ENCODE measurements at places on chromosomes 11 and 22.

- DNase-seq = no peak
Measured at GRCh38 chr11:105699203-105699602, 89.3 kb downstream of the GRIA4 start.

DNA sequence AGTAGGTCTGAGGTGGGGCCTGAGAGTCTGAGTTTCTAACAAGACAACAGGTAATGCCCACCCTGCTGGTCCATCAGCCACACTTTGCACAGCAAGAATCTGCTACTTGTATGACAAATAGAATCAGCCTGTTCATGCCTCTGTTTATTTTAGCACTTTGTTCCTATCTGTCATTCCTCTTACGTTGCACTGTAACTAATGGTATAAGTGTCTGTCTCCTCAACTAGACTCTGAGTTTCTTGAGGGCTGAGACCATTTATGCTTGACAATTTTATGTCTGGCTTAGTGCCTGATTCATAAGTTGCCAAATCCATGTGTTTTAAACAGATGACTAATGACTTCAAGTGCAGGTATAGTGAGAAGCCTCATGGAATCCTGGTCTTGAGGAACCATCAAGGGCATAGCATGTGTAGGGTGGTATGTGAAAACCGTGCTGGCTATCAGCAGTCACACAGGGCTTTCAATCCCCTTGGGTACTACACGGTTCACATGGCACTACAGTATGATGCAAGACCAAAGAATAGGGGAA, 209.7 kb downstream of the C11orf91 start:
- peak; percentile 35 for DNase-seq

- no peak for DNase-seq
Measured at GRCh38 chr11:115129473-115130289, 374.5 kb downstream of the CADM1 start.

GRCh38 chr11:129611661-129612446, 203.8 kb upstream of the TMEM45B start:
- peak; percentile 5 for DNase-seq

DNA sequence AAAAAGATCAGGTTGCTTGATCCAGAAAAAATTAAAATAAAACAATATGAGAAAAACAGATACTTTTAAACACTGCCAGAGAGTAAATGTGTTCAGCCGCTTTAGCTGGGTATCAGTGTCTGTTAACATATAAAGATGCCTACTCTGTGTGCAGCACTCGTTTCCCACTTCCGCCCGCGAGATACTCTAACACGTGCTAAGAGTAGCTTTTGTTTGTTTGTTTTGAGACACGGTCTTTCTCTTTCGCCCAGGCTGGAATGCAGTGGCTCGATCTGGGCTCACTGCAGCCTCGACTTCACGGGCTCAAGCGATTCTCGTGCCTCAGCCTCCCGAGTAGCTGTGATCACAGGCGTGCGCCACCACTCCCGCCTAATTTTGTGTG, 531 bp upstream of the MEN1 start:
- DNase-seq = no peak

GRCh38 chr11:44711113-44711786, 15.5 kb upstream of the TSPAN18 start:
- DNase-seq = no peak

- DNase-seq = no peak
Measured at GRCh38 chr11:2426826-2427521, 17.3 kb downstream of the TRPM5 start.

- DNase-seq = peak; percentile 51
Measured at GRCh38 chr22:32987081-32987631, 71.0 kb downstream of the SYN3 start.

DNA sequence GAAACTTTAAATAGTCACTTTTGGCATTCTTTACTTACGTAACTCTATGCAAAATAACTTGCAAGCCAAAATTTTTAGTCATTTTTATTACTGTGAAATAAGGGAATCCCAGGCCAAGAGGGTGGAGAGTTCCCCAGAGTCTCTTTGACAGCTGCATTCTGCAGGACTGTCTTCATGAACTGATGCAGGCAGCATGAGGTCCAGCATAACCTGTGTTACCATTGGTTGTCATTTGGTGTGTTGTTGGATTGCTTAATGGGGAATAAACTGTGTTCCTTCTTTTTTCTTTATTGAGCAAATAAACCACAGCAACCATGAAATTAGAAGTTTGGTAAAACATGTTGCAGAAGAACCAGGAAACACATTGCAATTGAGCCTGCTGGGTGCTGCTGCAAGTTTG, 24.6 kb downstream of the MMP27 start:
- peak; percentile 48 for DNase-seq

GRCh38 chr11:9700105-9700801, 36.4 kb downstream of the SWAP70 start:
- no peak for DNase-seq

DNA sequence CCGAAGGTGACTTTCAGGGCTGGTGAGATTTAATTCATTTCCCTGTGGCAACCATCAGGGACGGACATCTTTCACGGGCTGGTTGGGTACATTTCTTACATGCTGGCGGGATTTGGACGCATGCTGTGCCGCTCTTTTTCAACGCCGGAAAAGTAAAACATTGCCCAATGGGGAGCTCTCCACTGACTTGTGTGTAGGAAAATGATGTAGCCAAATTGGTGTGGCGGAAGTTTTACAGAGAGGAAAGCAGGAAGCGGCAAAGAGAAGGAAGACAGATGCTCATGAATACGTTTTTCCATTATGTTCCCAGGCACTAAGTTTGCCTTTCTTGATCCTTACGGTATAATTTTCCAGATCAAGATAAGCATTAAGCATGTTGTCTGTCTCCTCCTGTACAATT, 375.8 kb downstream of the NTM start:
- no peak for DNase-seq

DNA sequence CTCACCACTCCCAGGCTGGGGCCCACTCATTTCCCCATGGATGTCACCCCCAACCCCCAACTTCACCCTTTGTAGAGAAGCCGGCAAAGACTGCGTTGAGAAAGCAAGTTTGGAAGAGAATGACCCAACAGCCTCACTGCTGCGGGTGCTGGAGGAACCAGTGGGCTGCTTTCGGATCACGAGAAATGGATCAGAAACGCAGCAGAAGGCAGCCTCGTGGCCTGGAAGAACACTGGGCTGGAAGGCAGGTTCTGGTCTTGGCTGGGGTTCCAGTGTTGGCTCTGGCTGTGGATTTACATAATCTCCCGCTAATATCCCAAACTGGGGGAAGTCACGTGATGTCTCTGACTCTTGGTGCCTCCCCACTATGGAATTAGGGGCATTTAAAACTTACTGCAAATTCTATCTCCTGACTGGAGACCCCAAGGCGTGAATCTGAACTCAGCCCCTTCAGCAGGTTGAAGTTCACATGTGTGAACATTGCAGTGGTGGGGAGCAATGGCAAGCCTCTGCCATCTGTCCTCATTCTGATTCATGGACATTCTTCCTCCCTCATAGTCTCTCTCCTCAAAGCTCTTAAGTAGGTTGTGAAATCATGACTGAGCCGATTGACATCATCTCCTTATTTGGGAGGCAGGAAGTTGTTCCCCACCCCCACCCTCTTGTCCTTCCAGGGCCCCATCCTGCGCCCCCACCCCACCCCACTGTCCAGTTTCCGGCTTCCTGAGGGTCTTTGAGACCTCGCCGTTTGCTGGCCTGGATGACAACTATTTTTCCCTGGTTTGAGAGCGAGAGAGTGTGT, 37.0 kb upstream of the TIMP3 start:
- peak; percentile 78 for DNase-seq

DNA sequence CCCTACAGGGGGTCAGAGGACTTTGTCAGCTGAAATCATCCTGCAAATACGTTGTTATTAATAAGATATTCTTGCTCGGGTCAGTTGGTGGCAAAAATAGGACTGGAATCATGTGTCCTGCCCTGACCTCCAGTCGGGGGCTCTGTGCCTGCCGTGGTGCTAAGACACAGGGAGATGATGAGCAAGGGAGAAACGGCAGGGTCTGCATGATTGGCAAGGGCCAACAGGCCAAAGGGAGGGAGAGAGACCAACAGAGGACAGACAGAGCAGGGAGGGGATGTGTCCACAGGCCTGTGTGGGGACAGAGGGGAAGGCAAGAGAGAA, 10.4 kb upstream of the TSKU start:
- DNase-seq = no peak

GRCh38 chr11:11522591-11522990, 99.2 kb downstream of the GALNT18 start:
- DNase-seq = no peak

DNA sequence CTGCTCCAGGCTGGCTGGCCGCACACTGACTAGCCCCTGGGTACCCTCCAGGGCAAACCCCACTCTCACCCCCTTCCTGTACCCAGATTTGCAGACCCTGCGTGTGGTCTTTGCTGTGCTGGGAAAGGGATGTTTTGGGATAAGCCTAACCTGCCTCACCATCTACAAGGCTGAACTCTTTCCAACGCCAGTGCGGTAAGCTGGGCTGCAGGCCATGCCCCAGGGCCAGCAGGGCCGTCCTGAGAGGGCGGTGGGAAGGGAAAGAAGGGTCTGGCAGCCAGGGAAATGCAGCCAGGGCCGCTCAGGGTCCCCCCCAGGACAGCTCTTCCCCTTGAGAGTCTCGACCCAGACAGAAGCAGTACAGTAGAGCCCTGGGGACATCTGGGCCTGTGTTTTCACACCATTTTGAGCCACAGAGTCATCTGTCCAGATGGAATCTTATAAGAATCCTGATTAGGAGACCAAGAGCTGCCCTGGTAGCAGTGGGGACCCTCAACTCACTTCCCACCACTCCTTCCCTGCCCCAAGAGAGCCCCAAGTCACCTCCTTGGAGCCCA, 22.4 kb upstream of the SLC22A12 start:
- DNase-seq = no peak

GRCh38 chr22:45997777-45998637, 21.0 kb upstream of the WNT7B start:
- DNase-seq = no peak

DNA sequence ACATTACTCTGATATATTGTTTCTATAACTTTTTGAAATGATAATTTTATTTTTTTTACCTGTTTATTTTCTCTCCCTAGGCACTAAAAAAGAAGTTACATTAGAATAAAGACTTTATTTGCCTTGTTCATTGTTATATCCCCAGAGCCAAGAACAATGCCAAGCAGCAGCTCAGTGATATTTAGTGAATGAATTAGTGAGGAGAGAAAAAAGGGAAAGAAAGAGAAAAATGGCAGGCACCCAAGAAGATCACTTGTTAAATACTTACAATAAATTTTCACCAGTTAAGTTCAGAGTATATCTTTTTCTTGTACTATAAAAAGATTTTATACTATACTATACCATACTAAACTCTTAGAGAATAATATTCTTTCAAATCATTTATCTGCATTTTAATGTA, 13.3 kb upstream of the ANO5 start:
- no peak for DNase-seq

DNA sequence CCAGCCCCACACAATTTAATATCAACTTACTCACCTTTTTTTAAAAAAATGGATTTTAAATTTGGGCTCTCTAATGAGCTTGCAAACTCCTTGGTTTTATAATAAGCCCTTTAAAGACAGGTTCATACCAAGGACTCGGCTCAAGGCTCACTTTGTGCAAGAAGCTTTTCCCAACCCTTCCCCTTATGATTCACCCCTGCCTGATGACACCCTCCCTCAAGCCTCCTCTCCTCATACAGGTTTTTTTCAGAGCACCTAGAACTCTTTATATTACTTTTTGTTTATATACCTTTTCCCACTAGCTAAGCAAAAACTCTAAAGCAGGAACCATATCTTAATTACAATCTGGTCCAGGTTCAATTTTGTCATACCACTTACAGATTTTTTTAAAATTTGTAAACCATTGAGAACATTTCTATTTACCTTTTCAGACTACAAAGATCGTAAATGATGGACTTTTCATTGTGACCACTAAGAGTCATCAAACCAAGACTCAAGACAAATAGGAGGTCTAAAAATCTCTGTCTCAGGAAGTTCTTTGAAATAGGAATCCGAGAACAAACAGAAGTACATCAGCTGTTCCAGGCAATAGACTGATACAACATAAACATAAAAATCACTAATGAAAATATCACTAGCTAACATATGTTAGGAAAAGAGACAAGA, 13.1 kb upstream of the EXPH5 start:
- DNase-seq = no peak

DNA sequence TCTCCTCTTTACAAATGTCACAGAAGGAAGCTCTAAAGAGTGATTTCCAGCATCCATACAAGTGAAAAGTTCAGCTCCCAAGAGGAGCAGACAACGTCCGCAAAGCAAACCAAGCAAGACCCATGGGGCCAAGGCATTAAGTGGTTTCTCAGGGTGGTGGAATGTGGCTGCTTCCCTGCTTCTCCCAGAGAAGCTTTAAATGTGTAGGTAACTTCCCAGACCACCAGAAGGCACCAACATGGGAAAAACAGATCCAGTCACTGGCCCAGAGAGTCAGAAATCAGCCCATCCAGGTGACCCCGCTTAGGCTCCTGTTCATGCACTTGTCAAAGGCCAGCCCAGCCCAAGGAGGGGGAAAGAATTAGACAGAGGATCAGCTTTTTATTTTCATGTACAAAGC, 13.3 kb upstream of the PHF21A start:
- peak; percentile 16 for DNase-seq

DNA sequence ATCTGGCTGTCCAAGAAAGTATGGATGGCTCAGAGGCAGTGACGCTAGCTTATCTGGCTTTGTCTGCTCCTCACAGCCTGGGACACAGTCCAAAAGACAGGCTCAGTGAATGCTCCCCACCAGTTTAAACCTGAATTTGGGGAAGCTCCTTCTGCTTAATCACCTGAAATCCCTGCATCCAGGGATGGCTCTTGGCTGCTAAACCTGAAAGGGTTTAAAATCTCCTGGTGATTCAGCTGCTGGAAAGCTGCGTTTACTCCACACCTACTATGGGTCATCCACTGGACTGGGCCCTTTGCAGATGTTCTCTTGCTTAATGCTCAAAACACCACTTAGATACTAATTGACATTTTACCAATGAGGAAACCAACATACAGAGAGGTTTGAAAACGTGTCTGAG, 302.0 kb upstream of the NARS2 start:
- no peak for DNase-seq

GRCh38 chr11:125933030-125933813, 12.6 kb upstream of the VSIG10L2 start:
- DNase-seq = no peak

GRCh38 chr11:43788421-43788820, 92.2 kb upstream of the ALKBH3 start:
- DNase-seq = no peak

Measured in fibroblast of skin of right biceps (primary cell).